ENCODE measurements at places on chromosomes 13 and 19. TPM values are rescaled to one million over a fixed set of nuclear protein-coding genes. Genes with fewer than 3 reads are reported as not detected.

Gene CASP14
- not detected for total RNA-seq

- no peak overlapping the region for H3K4me3 ChIP-seq
- H3K4me1 ChIP-seq = peaks cover 10% of the 10 kb centered on the region
- no peak for DNase-seq
- H3K27ac ChIP-seq = no peak overlapping the region
- no peaks in the 10 kb centered on the region for H3K27me3 ChIP-seq
These were observed 592.0 kb upstream of the KLF12 start for GRCh38 chr13:74726206-74726605.

- no peaks in the 10 kb centered on the region for H3K27me3 ChIP-seq
- H3K27ac ChIP-seq = peak overlapping the region; percentile 91
- no peaks in the 10 kb centered on the region for H3K36me3 ChIP-seq
- H3K4me3 ChIP-seq = no peak overlapping the region
These were observed 68.6 kb downstream of the RASA3 start for GRCh38 chr13:114063545-114064449.

Gene NDUFA11
- 260 TPM for total RNA-seq

GRCh38 chr19:44959691-44960090 is 4.5 kb downstream of the CLPTM1 start:
- H3K36me3 ChIP-seq = peaks cover 23% of the 10 kb centered on the region
- no peak for DNase-seq
- H3K27ac ChIP-seq = no peak overlapping the region

Gene LCP1
- total RNA-seq = 3.7 TPM

Gene KASH5
- 0.14 TPM for total RNA-seq

Gene SLC7A10
- total RNA-seq = 4.9 TPM

DNA sequence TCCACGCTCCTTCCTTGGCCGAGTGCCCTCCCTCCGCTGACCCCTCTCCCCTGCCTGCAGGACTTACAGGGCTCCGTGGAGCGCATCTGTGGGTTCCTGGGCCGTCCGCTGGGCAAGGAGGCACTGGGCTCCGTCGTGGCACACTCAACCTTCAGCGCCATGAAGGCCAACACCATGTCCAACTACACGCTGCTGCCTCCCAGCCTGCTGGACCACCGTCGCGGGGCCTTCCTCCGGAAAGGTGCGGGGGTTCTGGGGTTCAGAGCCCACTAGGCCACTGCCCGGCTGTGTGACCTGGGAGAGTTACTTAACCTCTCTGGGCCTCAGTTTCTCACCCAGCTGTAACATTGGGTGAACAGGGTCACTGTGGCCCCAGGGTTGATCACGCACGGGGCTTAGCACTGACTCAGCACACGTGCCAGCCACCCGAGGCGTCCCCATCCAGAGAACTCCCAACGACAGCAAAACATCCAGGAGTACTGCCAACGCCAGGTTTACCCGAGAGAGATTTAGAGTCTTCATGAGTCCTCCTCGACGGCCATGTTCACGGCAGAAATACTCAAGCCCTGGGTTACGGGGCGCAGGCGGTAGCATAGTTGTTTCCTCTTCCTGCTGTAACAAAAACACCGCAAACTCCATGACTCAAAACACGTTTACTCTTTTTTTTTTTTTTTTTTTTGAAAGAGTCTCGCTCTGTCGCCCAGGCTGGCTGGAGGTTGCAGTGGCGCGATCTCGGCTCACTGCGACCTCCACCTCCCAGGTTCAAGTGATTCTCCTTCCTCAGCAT is 9.7 kb upstream of the SPACA4 start:
- no peak overlapping the region for H3K27ac ChIP-seq
- H3K4me3 ChIP-seq = no peak overlapping the region

Gene OR7D2
- total RNA-seq = not detected

DNA sequence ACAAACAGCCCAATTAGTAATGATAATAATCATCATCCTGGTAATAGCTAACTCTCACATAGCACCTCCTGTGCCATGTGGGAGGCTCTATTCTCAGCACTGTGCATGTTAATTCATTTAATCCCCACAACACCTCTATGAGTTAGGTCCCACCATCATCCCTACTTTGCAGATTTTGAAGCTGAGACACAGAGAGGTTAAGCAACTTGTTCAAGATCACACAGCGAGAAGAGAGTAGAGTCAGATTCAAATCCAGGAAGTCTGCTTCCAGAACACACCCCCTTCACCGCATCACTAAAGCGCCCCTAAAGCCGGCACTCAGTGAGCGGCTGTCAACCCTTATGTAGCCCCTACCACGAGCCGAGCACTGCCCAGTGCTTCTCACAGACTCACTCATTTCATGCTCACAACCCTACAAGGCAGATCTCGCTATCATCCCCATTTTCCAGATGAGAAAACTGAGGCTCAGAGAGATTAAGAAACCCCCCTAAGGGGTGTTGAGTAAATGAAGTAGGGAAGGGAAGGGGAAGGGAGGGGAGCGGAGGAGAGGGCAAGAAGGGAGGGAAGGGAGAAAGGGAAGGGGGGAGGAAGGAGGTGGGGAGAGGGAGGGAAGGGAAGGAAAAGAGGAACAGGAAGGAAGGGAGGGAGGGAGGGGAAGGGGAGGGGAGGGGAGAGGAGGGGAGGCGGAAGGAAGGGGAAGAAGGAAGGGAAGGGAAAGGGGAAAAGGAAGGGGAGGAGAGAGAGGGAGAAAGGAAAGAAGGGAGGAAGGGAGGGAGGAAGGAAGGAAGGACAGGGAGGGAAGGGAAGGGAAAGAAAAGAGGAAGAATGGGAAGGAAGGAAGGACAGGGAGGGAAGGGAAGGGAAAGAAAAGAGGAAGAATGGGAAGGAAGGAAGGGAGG is 16.4 kb downstream of the EMP3 start:
- no peak overlapping the region for H3K4me3 ChIP-seq
- no peaks in the 10 kb centered on the region for H3K36me3 ChIP-seq
- no peaks in the 10 kb centered on the region for H3K4me1 ChIP-seq
- H3K27ac ChIP-seq = no peak overlapping the region
- DNase-seq = no peak

Gene HAUS5
- total RNA-seq = 24.4 TPM

Gene SIGLEC8
- not detected for total RNA-seq

DNA sequence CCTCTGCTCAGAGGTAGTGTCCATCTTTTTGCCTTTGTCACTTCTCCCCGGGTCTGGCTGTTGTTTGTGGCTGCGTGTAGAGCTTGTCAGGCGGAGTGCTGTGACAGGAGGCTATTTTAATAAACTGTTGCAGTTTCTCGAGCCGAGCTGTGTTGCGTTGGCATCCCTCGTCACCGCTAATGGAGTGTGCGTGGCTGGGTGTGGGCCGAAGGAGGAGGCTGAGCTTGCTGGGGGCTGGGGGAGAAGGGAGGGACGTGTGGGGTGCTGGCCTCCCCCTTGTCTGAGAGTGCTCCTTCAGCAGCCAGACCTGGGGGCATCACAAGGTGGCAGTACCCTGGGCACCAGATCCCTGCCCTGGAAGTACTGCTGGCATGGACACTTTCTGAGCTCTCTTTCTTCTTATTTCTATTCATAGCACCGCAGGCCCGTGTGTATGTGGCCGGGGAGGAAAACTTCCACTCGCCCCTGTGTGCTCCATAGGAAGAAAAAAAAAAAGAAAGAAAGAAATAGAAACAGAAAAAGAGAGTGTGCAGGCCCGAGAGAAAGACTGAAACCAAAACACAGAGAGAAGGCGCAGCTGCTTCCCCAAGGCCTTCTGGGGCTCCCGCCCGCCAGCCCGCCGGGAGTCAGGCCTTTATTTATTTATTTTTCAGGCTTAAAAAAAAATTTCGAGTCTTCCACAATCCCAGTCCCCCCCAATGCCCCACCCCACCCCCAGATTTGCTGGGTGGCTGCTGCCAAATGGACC is 27.0 kb downstream of the NFIX start:
- H3K4me3 ChIP-seq = peak overlapping the region; percentile 28
- H3K36me3 ChIP-seq = no peaks in the 10 kb centered on the region
- peaks cover 100% of the 10 kb centered on the region for H3K27me3 ChIP-seq
- no peak for DNase-seq
- no peak overlapping the region for H3K27ac ChIP-seq

GRCh38 chr13:24887759-24888158 is 123.8 kb downstream of the RNF17 start:
- no peak for DNase-seq
- H3K4me1 ChIP-seq = peaks cover 14% of the 10 kb centered on the region
- H3K36me3 ChIP-seq = peaks cover 57% of the 10 kb centered on the region

DNA sequence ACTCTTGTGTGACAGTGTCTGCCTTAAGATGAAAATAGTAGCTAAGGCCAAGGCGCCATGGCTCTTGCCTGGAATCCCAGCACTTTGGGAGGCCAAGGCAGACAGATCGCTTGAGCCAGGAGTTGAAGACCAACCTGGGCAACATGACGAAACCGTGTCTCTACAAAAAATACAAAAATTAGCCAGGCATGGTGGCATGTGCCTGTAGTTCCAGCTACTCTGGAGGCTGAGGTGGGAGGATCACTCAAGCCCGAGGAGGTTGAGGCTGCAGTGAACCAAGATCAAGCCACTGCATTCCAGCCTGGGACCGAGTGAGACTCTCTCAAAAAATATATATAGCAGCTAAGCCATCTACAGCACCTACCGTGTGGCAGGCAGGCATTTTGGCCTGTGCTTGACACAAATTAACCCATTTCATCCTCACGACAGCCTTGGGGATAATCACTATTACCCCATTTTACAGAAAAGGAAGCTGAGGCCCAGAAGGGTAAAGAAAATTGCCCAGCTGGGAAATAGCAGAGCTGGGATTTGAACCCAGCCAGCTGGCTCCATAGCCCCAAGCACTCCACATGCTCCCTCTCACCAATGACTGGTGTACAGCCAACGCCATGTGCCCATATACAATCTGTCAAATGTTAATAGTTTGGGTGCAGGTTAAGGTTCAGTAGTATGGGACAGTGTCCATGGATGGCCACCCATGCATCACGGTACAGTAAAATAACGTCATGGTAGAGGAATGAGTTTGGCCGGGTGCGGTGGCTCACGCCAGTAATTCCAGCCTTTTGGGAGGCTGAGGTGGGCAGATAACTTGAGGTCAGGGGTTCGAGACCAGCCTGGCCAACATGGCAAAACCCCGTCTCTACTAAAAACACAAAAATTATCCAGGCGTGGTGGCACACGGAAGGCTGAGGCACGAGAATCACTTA is 3.1 kb downstream of the SLC1A5 start:
- peaks cover 40% of the 10 kb centered on the region for H3K36me3 ChIP-seq
- peaks cover 45% of the 10 kb centered on the region for H3K4me1 ChIP-seq
- peaks cover 16% of the 10 kb centered on the region for H3K27me3 ChIP-seq
- DNase-seq = no peak
- peak overlapping the region; percentile 92 for H3K27ac ChIP-seq
- peak overlapping the region; percentile 95 for H3K4me3 ChIP-seq

DNA sequence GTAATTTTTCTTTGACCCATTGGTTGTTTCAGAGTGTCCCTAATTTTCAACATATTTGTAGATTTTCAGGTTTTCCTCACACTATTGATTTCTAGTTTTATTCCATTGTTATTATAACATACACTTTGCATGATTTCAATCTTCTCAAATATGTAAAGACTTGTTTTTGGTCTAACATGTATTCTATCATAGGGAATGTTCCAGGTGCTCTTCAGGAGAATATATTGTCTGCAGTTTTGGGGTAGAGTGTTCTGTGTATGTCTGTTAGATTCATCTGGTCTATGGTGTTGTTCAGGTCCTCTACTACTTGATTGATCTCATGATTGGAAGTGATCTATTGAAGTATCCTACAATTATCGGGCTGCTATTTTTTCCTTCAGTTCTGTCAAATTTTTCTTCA is 440.9 kb upstream of the MIR17HG start:
- no peaks in the 10 kb centered on the region for H3K27me3 ChIP-seq
- H3K27ac ChIP-seq = no peak overlapping the region
- no peaks in the 10 kb centered on the region for H3K4me1 ChIP-seq
- no peak overlapping the region for H3K4me3 ChIP-seq
- H3K36me3 ChIP-seq = no peaks in the 10 kb centered on the region
